G401 (cell line): ENCODE measurements at places on chromosomes 7 and 10. TPM values are rescaled to one million over a fixed set of nuclear protein-coding genes. Genes with fewer than 3 reads are reported as not detected.

GRCh38 chr7:107237451-107237850 lies 68.6 kb downstream of the HBP1 start:
- no peak for DNase-seq

Gene SND1
- 92.4 and 98.0 TPM in 2 replicates for total RNA-seq

Gene PNPLA8
- 13.0 and 16.5 TPM in 2 replicates for total RNA-seq

Gene GBF1
- 15.3 and 16.0 TPM in 2 replicates for total RNA-seq

Gene FOXI2
- total RNA-seq = not detected in 2 replicates

Gene GPR15LG
- total RNA-seq = not detected in 2 replicates

GRCh38 chr7:47404010-47404409 lies 177.9 kb downstream of the TNS3 start:
- no peak for DNase-seq

Gene AFAP1L2
- 0.10 TPM in 1 of 2 replicates, not detected in the other for total RNA-seq

DNA sequence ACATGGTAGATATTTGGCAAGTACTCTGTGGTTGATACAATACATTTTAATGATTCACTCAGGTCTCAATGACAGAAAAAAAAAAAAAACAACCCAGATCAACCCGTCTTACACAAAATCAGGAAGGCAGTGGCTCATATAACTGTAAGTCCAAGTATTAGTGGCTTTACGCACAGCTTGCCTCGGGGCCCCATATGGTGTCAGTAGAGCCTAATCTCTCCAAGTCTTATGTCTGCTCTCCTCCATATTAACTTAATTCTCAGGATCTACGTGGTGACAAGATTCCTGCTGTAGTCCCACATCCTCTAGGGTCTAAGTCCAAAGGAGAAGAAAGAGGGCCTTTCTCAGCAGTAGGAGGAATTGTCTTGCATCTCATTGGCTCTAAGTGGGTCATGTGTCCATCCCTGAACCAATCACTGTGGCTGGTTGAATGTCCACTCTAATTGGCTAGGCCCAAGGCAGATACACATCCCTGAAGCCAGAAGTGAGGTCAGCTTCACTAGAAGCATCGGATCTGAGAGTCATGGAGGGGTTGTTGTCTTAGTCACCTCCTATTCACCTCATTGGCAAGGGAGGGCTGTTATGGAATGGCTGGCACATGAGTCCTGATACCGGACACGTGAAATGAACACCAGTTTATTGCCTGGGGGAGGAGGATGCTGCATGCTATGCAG lies 20.5 kb upstream of the PLPP4 start:
- no peak for DNase-seq

DNA sequence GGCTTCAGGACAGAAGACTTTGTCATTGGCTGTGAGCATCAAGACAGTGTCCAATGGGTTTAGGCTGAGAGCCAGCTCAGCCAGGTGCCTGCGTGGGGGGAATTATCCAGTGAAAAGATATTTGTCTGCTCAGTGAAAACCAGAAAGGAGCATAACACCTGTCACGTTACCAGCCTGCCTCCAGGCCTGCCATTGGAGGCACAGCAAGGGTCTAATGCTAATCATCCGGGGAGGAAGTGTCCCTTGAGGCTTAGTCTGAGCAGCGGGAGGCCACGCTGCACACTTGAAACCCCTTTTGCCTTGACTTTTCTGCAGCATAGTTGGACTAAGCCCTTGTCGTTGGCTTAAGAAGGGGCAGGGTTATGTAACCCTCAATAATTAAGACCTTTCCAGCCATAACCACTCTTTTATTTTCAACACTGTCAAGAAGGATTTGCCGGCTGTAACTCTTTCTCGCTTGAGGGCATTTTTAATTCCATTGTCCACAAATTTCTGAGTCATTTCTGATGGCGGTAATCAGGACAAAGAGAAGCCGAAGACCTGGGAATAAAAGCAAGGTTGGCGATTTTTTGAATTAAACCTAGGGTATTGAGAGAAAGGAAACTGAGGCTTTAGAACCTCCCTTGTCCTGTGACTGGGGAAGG lies 639.6 kb upstream of the FOXK1 start:
- no peak for DNase-seq

DNA sequence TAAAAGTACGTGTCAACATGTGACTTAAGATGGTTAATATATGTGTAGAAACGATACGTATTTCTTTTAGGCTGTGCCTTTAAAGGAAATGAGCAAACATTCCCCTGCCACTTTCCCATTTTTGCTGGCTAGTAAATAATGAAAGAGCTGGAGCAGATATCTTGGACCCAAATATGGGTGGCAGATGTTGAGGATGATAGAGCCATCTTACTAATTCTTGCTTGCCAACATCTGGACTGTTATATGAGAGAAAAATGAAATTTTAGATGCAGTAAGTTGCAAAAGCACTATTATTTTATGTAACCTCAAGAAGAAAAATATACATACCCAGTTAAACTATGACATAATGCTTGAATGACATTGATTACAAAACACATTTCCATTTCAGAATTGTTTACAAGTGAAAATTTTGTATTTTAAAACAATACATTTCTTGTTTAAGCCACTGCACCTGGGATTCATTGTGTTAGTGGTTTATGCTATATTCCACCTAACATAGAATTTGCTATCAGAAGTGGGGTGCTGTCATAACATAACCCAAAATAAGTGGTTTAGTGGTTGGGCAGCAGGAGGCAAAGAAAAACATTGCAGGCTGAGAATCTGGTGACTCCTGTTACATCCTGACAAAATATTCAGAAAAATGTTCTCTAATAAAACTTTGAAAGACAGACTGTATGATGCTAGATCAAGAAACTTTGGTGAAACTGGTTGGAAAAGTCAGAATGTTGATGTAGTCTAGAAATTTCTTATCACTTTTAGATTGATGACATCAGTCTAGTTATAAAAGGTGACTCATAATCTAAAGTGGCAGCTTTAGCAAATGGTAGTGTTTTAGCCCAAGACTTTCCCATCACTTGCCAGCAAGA lies 305.0 kb downstream of the PTEN start:
- no peak for DNase-seq

- DNase-seq = no peak
Observed at GRCh38 chr7:94907811-94908322, 473 bp downstream of the PPP1R9A start.

- DNase-seq = no peak
Observed at GRCh38 chr7:134520130-134520529, 7.2 kb upstream of the AKR1B10 start.

Gene GRID2IP
- total RNA-seq = 0.44 TPM in 1 of 2 replicates, not detected in the other

DNA sequence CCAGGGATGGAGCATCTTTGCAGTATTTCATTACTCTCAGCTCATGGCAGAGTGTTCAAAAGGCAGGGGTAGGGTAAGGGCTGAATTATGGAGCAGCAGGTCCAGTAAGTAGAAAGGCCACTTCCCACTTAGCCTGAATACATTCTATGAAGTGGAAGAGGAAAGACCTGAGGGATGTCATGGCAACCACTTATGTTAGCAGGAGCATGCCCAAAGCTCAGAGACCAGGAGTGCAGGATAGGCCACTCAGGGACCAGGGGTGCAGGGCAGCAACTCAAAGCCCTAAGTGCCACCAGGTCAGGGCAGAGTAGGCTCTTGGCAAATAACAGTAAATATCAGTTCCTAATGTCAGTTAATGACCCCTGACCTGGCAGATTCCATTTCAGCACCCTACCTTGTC lies 3.6 kb downstream of the SRI start:
- no peak for DNase-seq

DNA sequence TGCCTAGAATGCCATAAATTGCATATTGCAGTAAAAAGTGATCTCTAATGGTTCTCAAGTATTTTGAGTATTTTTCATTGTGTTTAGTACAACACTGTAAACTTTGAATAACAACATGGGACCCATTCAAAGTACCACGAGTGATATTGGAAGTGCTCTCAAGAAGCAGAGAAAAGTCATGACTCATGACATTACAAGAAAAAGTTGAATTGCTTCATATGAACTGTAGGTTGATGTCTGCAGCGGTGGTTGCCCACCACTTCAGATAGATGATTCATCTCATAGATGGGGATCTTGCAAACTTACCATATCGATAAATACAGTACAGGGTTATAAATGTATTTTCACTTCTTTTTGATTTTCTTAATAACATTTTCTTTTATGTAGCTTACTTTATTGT lies 33.9 kb downstream of the ENTPD1 start:
- DNase-seq = no peak

Gene STOX1
- 1.5 and 2.0 TPM in 2 replicates for total RNA-seq

GRCh38 chr7:44541876-44542610 lies 913 bp upstream of the NPC1L1 start:
- DNase-seq = no peak

GRCh38 chr10:88042160-88043100 lies 179.0 kb downstream of the PTEN start:
- no peak for DNase-seq

GRCh38 chr7:143467724-143468123 lies 9.9 kb upstream of the TAS2R41 start:
- no peak for DNase-seq

DNA sequence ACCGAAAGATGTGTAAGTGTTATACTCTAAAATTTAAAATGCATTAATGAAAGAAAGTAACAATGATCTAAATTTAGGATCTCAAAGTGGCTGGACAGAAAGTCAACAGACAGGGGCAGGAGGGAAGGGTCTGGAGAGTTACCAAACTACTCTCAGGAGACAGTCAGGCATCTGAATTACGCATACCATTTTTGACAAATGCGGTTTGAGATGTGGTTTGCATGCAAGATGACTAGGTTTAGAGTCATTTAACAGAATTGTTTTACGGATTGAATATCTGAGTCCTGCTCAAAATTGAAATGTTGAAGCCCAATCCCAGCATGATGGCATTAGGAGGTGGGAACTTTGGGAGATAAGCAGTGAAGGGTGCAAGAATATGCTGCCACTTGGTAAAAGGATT lies 314.1 kb downstream of the WDR11 start:
- DNase-seq = no peak

DNA sequence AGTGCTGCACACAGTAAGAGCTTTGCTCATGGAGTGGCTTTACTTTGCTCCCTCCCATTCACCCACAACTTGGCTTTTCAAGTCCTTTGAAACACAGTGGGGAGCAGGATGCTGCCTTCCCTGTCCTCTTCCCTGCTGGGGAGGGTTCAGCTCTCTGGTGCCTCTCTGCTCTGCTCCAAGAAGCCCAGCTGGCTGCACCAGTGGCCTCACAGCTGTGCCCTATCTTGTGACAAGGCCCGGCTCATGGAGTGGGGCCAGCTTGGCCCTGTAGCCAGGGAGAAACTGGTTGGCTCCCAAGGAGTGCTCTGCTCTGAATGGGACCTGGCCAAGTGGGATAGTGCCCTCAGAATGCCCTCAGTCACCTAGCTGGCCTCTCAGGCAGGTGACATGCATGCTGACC lies 212.3 kb upstream of the ZMIZ1 start:
- no peak for DNase-seq

- no peak for DNase-seq
Observed at GRCh38 chr7:106101726-106102125, 10.4 kb downstream of the SYPL1 start.

DNA sequence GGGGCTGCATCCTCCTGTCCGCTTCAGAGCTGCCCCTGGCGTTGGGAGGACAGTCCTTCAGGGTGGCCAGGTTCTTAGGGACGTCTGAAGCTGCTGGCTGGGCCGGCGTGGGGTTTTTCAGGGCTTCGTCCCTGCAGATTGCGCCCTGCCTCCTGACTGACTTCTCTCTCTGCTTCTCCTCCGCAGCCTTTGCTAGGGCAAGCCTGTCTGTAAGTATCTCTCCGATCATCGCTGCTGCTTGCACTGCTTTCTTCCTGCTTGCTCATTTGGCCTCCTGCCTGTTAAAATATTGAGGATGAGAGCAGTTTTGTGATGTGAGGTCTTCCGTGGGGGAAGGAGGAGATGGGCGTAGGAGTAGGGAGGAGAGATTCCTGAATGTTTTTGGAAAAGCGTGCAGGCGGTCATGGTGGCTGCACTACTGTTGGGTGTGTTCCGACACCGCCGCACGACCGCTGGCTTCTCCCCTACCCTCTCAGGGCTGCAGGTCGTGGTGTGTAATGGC lies 25.3 kb downstream of the PFKFB3 start:
- no peak for DNase-seq

DNA sequence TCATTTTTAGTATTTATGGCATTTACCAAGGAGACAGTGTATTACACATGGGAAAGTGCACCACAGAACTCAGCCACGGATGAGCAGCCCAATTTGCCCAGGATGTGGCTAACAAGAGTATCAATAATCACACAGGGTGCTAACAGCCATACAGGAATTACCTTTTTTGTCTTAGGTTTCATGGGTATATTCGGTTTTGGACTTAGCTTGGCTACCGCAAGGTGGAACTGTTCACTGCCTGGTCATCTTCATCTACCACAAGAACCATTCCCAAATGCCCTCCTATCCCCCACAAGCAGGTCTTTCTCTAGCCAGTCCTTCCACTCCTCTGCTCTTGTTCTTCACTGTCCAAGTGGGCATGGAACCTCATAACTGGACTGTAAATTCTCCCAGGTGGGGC lies 6.0 kb downstream of the PDLIM1 start:
- no peak for DNase-seq
